ENCODE measurements at places on chromosomes 11 and 22.

- DNase-seq = no peak
Observed at GRCh38 chr11:102633385-102634026, 8.4 kb upstream of the MMP20 start.

DNA sequence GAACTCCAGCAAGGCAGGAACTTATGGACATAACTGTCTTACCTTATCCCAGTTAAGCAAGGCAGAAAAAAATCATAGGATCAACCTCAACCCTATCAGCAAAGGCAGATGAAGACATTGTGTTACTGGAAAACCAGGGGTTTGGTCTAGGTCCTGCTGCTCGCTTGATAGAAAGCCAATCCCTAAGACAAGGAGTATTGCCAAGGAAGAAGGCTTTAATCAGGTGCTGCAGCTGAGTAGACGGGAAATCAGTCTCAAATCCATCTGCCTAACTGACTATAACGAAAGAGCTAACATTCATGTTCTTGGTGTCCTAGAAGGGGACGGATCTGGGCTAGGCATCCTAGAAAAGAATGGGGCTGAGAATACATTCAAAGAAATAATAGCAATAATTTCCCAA is 1158.7 kb upstream of the CNTN5 start:
- no peak for DNase-seq

DNA sequence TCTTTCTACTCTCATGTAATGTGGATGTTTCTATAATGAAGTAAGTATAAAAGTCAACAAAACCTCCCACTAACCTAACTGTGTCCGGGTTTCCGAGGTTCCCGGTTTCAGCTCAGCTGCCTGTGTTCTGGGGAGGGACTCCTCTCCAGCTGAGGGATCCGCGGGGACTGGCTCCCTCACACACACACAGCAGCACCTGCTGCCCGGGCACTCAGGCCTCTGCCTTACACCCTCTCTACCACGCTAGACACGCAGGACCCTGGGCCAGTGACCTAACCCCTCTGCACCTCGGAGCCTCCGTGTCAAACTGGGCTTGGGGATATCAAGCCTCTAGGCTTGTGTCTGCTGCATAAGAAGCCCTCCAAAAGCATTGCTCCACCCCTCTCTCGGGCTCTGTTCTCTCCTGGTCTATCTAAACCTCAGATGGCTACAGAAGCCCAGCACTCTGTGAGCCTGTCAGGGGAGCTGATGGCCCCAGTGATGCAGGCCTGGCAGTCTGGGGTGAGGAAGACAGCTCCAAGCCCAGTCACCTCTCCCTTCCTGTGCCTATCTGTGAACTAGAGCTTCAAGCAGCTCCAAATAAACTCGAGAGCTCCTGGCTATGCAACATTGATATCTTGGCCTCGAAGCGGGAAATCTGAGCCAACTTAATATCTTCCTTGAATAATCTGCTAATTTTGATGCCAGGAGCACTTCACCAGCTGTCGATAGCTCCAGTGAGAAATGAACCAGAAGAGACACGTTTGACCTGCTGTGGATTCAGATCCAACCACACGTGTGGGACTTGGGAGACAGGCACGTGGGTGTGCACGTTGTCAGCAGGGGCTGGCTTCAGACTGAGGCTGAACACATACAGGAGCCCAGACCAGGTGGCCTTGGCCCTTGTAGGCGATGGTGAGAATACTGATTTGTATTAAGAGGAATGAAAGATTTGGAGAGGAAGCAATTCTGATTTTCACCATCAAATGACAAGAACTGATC is 232.7 kb upstream of the B3GAT1 start:
- no peak for DNase-seq

DNA sequence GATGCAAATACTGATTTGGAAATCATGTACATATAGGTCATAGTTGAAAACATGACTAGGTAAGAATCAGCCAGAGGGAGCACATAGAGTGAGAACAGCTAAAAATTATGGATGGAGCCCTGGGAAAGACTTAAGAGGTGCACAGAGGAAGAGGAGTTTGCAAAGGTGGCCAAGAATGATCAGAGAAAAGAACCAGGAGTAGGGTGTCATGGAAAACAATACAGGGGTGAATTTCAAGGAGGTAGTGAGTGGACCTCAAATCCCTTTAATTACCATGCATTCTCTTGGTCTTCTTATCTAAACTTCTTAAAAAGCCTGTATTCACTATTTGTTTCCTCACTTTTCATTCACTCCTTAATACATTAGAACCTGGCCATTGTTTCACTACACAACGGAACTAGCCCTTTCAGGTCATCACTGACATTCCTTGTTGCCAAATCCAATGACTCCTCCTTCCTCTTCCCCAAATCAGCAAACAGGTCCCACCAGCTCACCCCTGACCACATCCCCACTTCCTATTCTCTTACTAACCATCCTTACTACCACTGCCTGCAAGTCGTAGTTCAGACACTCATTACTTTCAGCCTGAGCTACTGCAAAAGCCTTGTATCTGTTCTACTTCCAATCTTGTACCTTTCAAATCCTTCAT is 22.6 kb downstream of the BUD13 start:
- no peak for DNase-seq

DNA sequence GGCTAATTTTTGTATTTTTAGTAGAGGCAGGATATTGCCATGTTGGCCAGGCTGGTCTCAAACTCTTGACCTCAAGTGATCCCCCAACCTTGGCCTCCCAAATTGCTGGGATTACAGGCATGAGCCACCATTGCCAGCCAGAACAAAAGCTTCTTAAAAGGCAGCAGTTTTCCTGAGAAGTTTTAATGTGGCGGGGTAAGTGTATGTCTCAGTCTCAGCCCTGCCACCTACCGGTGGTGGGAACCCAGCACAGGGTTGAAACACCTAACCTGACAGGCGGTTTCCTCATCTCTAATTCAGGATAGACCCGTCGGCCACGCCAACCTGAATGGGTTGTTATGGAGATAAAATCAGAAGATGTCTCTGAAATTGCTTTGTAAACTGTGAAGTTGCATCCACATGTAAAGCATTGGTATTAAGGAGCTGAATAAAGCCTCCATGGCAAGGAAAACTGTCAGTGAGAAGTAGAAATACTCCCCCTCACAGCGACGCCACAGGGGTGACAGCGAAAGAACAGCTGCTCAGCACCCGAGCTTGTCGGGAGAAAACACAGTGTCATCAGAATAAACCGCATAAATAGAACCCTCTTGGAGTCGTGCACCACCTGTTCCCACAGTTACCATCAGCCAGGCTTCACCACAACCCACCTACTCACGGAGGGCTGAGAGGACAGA is 165.9 kb upstream of the NCAM1 start:
- peak; percentile 31 for DNase-seq

DNA sequence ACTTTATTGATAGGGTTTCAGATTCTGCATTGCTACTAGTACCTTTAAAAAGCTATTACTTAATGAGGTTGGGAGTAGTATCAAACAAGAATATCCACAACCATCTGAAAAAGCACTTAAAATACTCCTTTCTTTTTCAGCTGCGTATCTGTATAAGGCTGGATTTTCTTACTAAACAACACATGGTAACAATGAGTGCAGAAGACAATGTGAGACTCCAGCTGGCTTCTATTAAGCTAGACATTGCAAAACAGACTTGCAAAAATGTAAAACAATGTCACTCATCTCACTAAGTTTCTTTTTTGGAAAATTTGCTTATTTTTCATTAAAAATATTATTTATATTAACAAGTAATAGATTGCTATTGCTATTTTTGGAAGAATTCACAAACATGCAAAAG is 132.6 kb downstream of the WNT11 start:
- DNase-seq = peak; percentile 66

- DNase-seq = no peak
Observed at GRCh38 chr11:80451105-80451504, 1010.3 kb upstream of the TENM4 start.

- DNase-seq = peak; percentile 70
Observed at GRCh38 chr22:46462726-46463371, 74.6 kb downstream of the CELSR1 start.

DNA sequence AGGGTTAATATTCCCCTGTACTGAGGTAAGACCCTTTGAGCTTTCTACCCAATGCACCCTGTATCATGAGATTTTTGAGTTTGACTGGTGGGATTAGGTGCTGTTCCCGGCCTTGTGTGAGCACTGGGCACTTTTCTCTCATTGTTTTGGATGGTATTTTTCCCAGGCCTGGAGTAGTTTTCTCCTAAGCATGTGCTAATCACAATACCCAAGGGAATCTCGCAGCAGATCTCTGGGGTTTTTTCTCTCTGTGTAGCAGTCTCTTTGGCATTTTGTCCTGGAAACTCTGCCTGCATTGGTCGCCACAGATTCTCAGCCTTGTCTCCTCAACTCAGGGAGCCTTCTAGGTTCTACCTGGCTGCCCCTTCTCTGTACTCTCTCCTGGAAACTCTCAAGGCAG is 19.9 kb downstream of the IGHMBP2 start:
- DNase-seq = no peak

- peak; percentile 12 for DNase-seq
Observed at GRCh38 chr22:44632541-44633396, 69.2 kb upstream of the PRR5 start.

GRCh38 chr11:67032830-67033551 is 10.1 kb downstream of the SYT12 start:
- DNase-seq = peak; percentile 94

GRCh38 chr11:16577490-16577889 is 161.0 kb upstream of the C11orf58 start:
- no peak for DNase-seq
